ENCODE measurements at places on chromosomes 1 and 21.

DNA sequence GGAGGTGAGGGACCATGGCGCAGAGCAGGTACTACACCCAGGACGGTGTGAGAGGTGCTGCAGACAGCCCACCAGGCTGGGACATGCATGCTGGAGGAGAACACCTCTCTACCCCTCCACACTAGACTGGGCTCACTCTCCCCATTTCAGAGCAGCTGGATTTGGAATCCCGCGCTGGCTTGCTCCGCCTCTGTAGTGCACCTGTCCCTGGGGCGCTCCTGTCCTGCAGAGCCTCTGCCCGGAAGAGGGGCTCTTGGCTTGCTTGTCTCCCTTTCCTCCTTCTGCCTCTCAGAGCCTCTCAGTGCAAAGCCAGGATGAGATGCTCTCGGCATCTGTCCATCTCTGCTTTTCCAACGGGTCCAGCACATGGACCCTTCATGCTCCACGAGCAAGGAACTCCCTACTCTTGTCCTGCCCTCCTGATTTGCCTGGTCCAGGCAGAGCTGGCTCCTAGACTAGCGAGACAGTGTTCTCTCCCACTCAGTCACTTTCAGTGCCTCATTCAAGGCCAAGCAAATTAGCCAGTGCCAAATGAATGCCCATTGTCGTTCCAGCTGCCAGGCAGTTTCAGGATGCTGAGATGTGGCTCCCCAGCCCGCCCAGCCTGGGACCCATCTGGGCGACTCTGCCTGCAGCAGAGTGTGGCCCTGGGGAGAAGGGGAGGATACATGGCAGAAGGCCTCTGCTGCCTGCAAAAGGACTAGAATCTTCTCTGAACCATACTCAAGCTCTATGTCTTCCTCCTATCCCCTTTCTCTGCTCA is 33.7 kb downstream of the CDCA8 start:
- DNase-seq: no peak

DNA sequence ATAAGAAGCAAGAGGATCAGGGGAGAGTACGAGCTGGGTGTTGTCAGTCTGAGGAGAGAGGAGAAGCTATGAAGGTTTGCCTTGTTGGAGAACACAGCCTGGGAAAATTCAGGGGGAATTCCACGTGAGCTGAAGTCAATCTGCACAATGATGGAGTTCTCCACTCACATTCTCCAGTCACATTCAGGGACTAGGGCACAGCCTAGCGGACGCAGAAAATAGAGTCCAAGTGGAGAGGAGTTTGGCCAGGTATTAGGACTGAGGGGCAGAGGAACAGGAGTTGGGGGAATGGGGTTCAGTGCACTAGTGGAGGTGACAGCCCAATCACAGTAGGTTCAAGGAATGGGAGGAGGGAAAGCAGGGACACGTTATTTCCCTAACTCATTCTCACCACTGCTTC is 124.0 kb downstream of the KCNH1 start:
- peak; percentile 26 for DNase-seq

DNA sequence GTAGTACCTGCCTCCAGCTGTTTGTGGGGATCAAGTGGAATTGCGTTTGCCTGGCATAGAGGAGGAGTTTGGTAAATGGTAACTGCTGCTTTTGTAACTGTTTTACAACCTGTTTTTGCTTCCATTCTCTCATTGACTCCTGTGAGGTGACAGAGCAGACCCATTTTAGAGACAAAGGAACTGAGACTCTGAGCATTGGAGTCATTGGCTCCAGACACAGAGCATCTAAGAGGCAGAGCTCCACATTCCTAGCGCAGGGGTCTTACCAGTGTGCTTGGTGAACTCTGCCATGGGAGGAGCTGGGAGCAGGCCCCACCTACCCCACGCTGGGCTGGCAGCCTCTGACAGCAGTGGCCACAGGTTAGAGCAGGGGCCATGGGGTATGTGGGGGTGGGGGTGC is 2.4 kb downstream of the LDLRAP1 start:
- no peak for DNase-seq

DNA sequence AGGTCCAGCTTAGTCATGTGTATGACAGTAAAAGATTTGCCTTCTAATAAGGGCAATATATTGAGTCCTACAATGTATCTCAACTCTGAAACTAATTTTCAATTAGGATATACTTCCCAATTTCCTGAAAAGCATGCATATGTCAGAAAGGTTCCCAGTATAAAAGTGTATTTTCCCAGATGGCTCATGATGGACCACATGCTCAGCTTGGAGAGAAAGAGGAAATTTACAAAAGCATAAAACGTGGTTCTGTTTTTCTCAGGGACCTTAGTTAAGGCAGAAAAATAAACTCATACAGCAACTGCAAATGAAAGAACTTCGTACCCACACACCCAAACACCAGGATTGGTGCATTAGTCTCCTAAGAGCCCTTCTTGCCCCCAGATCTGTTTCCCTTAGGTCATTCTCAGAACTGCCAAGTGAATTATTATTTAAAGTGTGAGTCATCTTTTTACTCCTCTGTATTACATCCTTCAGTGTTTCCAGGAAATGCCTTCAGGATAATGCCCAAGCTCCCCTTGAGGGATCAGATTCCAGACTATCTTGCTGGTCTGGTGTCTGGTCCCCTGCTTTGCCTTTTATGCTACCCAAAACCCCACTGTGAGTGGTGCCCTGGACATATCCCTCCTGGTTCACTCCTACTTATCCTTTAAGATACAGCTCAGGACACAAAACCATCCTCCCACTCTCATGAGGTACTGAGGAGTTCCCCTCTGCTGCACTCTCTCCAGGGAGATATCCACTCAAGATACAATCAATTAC is 57.4 kb downstream of the SSX2IP start:
- DNase-seq: no peak

DNA sequence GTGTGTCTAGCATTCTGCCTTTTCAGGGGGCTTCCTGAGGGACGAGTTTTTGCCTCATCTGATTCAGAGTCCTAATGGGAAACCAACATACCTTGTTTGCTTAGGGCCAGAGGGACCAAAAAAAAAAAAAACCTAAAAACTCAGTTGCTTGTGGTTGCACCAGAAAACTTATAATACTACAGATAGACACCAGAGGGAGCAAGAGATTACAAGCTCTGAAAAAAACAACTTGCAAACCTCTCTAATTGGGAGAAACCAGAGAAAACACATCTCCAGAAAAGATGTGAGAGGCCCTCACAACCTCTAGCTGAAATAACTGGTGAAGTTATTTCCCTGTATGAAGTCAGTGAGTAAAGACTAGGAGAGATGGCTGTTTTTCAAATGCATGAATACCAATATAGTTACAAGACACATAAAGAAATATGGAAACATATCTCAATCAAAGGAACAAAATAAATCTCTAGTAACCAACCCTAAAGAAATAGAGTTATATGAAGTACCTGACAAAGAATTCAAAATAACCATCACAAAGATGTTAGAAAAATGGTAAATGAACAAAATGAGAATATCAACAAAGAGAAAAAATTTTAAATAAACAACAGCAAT is 233.7 kb upstream of the NFIA start:
- no peak for DNase-seq

GRCh38 chr1:212106286-212106792 is 70.8 kb downstream of the DTL start:
- DNase-seq: no peak

DNA sequence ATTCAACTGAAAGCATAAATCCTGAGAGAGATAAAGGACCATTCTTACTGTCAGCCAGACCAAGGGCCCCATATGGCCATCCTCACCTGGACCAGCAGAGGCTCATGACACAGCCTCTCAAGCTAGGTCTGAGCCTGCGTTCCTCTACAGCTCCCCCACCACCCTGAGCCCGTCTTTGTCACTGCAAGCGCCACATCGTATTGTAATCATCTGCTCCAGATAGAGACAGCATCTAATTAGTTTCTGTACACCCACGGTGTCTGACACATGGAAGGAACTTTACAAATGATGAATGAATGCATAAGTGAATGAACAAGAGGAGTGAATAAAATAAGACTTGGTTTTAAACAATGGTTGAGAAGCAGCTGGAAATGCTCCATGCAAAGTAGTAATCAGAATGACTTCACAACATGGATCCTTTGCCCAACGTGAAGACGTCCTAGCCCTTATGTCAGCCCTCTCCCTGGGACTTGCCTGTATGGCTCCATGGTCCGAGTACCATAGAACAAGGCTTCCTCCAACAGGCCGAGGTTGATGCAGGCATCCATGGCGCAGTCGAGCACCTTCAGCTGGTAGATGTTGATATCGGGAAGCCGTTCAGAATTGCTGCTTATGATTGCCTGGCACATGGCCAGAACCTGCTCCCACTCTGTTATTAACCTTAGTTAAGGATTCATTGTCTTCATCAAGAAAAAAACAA is 648.9 kb downstream of the SMYD3 start:
- peak; percentile 9 for DNase-seq

DNA sequence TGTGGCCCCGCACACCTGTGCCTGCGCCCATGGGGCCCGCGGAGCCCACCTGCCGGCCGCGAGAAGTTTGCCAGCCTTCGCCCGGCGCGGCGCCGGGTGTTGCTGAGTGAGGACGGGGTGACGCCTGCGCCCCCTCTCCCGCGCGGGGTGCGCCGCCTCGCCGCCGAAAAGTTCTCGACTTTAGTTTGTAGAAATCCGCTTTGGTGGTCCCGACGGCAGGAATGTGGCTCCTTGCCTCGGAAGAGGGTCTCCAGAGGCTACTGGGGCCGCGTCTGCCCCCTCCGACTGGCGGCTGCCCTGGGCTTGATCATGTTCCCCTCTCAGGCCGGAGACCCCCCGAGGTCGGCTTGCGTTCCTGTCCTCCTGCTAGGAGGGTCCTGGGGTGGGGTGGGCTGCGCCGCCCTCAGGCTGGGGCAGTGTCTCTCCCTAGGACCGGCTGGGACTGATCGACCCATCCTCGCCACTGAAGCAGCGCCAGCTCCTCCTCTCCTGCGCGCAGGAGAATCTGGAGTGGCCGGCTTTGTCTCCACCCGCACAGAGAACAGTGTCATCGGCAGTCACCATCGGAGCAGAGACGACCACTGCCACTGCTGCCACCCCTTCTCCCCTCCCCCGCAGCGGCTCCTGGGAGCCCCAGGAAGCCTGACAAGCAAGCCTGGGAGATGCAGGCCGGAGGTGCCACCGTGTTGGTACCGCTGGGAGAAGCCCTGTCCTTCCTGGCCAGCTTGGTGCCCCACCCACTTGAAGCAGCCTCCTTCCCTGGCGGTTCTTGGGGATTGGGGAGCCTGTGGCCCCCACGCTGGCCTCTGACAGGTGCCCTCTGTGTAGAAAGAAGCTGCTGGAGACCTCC is 553 bp upstream of the SLC30A2 start:
- DNase-seq: no peak

DNA sequence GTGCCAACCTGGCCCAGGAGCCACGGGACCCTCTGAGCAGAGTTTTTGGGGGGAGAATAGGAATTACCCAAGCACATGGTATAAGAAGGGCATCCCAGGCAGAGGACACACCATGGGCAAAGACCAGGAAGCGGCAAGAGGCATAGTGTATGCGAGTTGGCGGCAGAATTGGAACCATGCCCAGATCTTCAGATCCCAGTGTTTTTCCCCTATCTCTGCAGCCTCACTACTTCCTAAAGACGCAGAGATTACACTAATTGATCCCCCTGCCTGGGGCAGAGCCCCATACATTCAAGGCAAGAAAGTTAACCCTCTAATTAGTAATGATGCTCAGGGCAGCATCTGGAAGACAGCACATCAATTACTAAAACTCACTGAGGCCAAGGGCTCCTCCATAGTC is 48.2 kb downstream of the SYT2 start:
- no peak for DNase-seq

- DNase-seq: peak; percentile 60
Observed at GRCh38 chr1:109624201-109625010, 4.8 kb downstream of the AMPD2 start.

GRCh38 chr1:97610102-97610501 is 310.7 kb downstream of the DPYD start:
- peak; percentile 27 for DNase-seq

DNA sequence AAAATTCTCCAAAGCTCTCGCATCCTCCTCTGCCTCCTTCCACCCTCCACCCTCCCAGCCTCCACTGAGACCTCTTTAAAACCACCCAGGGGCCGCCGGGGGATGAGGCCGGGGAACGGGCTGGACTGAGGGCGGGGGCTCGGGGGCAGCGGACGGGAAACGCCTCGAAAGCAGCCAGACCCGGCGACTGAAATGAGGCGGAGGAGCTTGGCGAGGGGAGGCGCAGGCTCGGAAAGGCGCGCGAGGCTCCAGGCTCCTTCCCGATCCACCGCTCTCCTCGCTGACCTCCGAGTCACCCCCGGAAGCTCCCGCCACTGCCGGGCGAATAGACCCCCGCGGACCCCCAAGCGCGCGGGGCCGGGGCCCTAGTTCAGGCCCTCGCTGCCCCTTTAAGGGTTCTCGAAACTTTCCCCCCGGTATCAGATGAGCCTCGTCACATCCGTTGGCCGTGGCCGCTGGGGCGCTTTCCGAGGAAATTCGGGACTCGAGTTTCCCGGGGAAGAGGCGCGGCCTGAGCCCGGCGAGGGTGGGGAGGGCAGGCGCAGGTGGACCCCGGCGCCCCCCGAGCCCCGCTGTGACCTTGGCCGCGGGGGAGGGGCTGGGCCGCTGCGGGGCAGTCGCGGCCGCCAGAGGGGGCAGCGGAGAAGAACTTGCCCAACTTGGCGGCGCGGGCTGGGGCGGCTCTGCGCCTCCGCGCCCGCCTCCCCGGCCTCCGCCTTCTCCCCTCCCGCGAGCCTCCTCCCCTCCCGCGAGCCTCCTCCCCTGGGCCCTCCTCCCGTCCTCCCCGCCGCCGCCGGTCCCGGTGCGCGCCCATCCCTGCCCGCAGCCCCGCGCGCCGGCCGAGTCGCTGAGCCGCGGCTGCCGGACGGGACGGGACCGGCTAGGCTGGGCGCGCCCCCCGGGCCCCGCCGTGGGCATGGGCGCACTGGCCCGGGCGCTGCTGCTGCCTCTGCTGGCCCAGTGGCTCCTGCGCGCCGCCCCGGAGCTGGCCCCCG is at the start of gene BACE2:
TSS of gene BACE2 (plus strand) at position 813 of the 995 bp plus-strand sequence. CDS start at position 917, 104 bp downstream.
- DNase-seq: peak; percentile 81

- peak; percentile 4 for DNase-seq
Observed at GRCh38 chr1:53552981-53553733, 94.0 kb downstream of the DMRTB1 start.

DNA sequence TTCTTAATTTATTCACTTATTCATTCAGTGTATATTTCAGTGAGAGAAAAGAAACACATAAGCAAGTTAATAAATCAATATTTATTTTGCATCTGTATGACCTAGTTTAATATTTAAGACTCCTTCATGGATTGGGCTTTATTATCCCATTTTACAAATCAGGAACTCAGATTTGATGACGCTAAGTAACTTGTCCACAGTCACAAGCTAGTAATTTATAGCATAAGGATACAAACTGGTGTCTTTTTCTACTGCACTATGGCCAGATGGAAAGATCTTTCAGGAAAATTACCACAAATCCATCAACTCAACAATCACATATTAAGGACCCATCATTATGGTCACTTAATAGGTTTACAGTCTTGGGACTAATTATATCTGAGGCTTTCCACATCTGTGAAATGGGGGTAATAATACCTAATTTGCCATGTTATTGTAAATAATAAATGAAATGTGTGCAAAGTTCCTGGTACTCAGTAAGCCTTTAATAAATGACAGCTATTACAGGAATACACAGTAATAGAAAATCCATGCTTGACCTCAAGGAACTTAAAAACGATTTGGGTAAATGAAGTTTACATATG is 13.3 kb downstream of the CDKN2C start:
- DNase-seq: no peak

Data from WERI-Rb-1 (cell line).